ENCODE measurements at places on chromosomes 13 and 19. TPM values are rescaled to one million over a fixed set of nuclear protein-coding genes. Genes with fewer than 3 reads are reported as not detected.

ZNF208 gene
- total RNA-seq: 0.13 TPM

BRSK1 gene
- total RNA-seq: not detected

CDX2 gene
- not detected for total RNA-seq

IGSF23 gene
- total RNA-seq: not detected

ATP8A2 gene
- total RNA-seq: not detected

IER2 gene
- 67.9 TPM for total RNA-seq

AP1M2 gene
- 59.9 TPM for total RNA-seq

CYP2A6 gene
- total RNA-seq: not detected
